ENCODE measurements at places on chromosomes 13 and 19.

GRCh38 chr13:30108216-30108912 lies 199.0 kb downstream of the KATNAL1 start:
- DNase-seq = no peak

- DNase-seq = no peak
These were observed 10.0 kb downstream of the COL5A3 start for GRCh38 chr19:10000171-10000826.

- no peak for DNase-seq
These were observed 15.1 kb downstream of the CC2D1A start for GRCh38 chr19:13920940-13921747.

GRCh38 chr13:99495466-99496183 lies 5.6 kb upstream of the TM9SF2 start:
- DNase-seq = no peak

- DNase-seq = no peak
These were observed 257.5 kb downstream of the PCDH9 start for GRCh38 chr13:66972659-66973058.

DNA sequence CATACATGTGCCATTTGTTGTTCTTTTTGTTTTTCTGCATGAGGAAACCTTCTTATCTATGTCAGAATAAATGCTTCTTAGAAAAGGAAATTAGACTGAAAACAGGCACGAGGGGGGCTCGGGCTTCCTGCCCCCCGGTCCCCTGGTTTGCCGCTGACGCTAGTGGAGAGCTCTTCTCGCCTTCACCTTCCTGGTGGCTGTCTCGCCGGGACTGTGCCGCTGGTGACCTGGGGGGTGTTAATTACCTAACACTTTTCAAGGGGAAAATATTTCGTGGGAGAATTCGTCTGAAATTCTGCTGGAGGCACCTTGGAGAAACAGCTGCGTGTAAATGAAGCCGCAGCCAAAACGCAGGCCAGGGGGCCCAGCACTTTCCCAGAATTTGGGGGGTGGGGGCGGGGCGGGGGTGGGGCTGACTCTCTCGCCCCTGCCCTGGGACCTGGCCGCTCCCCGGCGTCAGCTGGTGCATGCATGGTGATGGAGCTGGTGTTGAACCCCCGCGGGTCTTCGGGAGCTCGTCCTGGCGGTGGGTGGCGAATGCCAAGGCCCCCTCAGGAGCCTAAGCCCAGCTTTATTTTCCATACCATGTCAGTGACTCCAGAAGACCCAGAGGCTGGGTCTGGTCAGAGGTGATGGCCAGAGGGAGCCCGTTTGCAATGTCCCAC lies 58.3 kb upstream of the MCF2L start:
- DNase-seq = no peak

DNA sequence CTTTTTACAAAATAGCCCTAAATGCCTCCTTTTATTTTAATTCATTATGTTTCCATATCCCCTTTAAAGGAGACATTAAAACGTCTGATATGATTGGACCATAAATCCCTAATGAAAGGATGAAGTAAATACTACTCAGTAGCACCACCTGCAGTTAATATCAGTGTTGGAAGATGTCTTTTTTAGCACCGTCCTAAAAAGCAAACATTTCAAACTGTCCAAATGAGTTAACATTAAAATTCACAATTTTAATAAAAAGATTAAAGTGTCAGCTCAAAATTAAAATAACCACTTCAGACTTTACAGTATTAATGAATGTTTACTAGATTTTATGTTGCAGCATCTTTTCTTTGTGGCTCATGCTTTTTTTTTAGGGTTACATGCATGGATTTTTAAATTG lies 12.3 kb downstream of the ZNF507 start:
- no peak for DNase-seq

GRCh38 chr19:2287585-2288337 lies 5.8 kb upstream of the PEAK3 start:
- DNase-seq = no peak
